NCI-H524 treated with DMSO at 0.1 percent for 48 hours (cell line): ENCODE measurements at places on chromosomes 11 and 22.

DNA sequence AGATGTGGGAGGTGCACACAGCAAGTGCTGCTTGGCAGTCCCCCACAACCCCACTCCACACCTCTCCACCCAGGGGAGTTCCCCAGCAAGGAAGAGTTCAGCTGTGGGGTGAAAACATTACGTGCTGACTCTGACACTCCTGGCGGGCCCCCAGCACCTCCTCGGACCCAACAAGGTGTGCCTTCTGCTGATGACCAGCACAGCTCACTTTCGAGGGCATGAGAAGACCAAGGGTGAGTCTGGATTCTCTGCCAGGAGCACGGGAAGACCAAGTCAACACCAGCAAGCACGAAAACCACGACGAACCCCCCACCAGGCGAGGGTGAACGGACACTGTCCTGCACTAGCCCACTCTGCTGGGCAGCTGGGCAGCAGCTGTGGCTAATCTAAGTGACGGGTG is 1.4 kb downstream of the ALG12 start:
- no peak for DNase-seq

- no peak for DNase-seq
These were observed 34.1 kb downstream of the HORMAD2 start for GRCh38 chr22:30114361-30114760.

DNA sequence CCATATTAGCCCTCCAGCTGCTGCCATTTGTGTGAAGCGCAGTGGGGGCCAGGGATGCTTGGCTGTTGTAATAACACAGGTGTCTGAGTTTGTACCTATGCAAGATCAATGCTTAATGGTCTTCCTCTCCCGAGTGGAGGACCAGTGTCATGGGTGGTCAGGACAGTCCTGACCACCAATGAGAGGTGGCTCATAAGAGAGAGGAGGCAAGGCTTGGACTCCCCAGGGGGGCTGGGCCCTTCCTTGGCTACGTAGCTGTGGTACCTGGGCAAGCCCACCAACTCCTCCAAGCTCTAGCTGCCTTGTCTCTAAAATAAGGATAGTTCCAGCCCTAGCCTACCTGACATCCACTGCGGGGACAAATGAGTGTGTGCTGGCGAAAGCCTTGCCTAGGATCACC is 79.2 kb downstream of the OSBP2 start:
- DNase-seq: no peak

DNA sequence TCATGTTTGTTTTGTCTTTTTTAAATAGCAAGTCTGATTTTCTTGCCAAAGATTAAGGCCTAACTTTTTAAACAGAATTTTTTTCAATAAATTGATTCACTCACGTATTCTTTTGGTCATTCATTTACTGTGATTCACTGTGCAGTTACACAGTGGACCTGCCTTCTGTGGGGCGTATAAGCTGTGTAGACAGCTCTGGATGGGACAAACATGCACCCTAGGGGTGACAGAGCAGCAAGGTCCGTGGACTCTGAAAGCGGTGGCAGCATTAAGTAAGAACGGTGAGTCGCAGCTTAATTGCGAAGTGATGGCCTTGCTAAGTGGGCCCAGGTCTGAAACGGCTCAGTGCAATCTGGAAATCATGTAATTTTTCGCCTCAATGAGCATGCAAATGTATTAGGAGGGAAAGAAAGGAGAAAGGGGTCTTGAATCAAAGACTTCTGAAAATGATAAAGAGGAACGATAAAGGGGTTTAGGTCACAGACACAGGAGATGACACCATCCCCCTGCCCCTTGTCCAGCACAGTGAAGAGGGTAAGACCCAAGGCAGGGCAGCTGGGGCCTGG is 113.1 kb downstream of the SPATA19 start:
- DNase-seq: no peak

DNA sequence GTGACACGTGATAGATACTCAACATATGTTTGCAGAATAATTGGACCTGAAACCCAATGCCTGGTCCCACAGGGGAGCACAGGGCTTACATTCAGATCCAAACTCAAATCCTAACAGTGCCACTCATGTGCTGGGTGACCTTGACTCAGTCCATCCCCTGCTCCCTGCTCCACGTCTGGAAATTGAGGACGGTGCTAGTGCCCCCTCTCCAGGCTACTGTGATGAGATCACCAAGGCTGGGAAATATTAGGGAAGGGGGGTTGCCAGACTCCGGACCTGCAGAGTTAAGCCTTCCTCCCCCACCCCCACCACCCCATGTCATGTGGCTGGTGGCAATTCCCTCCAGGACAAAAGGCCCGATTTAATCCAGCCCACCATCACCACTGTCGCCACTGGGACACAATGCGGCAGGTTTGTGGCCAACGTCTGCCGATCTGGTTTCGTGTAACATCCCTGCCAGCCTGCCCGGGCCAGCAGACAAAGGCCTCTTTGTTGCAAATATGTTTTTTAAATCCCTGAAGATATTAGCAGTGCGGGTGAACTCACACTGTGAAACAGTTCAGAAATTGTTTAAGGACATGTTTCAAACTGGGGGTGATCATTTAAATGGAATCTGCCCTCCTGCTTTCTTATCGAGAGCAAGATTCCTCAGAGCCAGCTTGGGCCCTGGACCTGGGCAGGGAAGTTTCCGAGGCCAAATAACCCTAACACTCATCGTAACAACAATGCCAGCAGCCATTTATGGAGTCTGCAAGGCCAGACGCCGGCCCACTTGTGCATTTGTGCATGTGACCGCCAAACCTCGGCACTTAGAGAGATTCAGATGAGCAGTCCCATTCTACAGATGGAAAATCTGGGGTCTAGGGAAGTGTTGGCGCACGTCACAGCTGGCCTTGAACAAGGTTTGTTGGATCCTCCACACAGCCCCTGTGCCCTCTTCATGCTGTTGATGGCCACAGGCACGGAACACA is 19.6 kb upstream of the MN1 start:
- DNase-seq: no peak

DNA sequence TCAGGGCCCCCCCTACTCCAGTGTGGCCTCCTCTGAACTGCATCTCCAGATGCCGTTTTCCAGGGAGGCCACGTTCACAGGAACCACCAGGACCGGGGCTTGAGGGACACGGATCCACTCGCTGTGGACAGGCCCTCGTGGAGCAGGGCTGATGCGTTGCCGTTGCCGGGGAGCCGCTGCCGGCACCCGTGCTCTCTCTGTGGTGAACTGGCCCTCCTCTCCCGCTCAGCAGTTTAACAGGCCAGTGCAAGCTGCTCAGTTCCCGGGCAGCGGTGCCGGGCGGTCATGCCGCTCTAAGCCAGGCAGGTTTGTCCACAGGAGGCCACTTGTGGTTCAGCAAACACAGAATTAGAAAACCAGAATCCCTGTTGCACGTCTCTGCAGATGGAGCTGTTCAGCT is 301.6 kb downstream of the TBC1D22A start:
- no peak for DNase-seq

DNA sequence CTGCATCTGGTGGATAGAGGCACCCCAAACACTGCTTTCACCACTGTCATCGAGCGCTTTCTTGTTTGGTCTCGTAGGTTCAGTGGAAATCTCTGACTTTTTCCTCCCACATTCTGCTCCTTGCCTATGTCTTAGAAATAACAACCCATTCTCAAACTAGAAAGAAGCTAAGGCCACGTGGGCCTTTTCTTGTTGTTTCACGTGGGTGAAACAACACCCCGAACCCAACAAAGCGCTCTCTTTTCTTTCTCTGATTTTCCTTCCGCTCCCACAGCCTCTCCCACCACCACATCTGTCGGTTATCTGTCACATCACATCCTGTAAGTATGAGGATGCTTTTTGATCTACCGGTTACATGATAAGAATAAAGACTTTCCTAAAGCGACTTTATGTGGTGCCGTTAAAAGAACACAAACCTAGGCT is 77.1 kb downstream of the LINC01488 start:
- DNase-seq: no peak

DNA sequence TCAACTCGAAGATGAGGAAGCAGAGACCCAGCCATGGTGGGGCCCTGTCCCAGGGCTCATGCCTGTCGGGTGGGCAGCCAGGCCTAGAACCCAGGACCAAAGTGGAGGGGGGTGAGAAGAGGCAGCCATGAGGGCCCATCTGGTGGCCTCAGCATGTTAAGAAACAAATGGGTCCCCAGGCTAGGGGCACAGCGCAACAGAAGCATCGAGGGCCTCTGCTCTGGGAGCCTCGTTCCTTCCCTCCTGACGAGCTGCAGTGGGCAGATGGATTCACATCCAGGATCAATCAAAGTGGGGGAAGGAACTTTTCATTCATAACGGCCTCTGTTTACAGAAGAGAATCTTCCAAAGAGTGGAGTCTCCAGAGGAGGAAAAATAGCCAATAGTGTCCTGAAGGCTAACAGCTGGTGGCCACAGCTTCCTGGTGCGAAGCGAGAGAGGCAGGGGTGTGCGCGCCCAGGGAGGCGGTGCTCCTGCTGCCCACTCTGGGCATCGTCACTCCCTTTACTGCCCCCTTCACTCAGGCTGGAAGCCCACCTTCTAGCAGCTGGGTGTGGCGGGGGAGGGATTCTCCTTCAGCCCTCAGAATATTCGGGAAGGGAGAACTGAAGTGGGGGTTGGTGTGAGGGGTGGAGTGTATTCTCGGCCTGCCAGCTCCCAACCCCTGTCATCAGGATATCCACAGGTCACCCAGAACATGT is 4.3 kb downstream of the CBX7 start:
- DNase-seq: no peak
